ENCODE measurements at places on chromosomes 1 and 21.

DNA sequence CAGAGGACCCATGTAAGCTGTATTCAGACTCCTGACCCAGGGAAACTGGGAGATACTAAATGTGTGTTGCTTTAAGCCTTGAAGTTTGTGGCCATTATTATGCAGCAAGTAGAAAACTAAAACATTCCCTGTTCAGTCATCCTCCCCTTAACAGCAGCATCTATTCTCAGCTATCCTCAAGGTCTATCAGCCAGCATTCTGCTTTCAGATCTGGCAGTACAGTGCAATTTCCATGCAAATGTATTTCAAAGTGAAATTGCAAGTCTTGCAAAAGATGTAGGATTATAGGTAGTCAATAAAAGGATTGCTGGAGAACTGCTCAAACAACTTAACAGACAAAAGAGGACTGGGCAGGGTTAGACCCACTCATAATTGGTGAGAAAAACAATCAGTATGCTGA lies 111.3 kb downstream of the NOS1AP start:
- DNase-seq, result no peak

GRCh38 chr1:13830616-13831280 lies 130.8 kb downstream of the PRDM2 start:
- DNase-seq, result no peak

DNA sequence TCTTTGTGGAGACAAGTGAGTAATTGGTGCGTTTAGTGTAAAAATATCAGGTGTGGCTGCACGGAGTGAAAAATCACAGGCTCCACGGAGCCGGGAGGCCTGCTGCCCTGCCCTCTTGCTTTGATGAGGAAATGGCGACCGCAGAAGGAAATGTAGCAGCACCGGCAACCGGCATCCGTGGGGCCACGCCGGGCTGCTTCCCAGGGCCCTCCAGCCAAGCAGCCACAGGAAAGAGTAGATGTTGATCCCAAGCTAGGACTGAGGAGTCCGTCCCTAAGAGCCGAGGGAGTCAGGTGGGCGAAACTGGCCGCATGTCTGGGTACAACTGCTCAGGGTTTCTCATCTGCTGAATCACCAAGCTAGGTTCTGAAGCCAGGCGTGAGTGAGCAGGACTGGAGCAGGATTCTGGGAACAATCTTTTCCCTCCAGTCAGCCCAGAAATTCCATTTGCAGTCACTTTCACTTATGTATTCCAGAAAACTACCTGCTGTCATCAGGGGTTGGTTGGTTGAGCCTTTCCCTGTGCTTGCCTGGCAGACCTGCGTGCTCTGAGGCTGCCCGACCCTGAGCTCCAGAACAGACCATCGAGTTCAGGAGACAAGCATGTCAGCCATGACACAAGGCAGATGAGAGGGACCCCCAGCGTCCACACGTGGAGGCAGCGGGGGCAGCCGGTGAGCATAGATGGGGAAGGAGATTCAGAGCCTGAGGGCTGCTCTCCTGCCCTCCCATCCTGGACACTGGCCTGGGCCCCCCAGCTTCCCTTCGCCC lies 5.8 kb upstream of the ITGB2 start:
- DNase-seq, result no peak

DNA sequence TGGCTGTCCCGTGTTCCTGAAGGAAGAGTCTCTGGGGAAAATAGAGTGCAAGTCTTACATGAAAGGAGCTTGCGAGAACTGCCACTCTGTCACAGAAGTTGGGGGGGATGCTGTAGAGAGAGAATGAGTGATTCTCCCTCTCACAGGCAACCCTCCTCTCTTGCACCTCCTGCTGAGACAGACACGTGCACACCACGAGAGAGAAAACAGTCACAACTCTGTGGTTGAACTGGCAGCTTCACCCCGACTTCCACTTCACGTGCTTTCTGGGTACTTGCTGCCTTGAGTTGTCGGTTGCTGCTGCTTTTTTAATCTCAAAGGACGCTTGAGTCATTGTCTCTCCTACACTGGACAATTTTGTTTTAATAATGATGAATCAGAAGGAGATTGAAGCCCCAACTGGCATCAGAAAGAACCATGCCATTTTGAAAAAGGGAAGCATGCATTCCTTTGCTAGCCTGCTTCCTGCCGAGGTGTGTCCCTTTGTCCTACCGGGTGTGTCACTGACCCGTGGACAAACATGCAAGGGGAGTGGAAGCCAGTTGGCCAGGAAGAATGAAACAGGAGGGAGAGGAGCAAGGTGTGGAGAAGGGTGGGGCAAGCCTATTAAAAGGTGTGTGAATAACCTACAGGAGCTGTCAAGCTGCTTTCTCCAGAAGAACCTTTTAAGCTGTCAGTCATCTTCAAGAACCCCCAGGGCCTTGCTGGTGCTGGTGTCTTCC lies 164.2 kb downstream of the CACNA1E start:
- no peak for DNase-seq

- DNase-seq, result no peak
Measured at GRCh38 chr1:966135-966703, at the start of gene PLEKHN1. PLEKHN1 (plus strand) TSS chr1:966482; CDS start chr1:966532, 50 bp downstream.

GRCh38 chr1:15523104-15524020 lies 653 bp downstream of the CASP9 start:
- peak; percentile 25 for DNase-seq

DNA sequence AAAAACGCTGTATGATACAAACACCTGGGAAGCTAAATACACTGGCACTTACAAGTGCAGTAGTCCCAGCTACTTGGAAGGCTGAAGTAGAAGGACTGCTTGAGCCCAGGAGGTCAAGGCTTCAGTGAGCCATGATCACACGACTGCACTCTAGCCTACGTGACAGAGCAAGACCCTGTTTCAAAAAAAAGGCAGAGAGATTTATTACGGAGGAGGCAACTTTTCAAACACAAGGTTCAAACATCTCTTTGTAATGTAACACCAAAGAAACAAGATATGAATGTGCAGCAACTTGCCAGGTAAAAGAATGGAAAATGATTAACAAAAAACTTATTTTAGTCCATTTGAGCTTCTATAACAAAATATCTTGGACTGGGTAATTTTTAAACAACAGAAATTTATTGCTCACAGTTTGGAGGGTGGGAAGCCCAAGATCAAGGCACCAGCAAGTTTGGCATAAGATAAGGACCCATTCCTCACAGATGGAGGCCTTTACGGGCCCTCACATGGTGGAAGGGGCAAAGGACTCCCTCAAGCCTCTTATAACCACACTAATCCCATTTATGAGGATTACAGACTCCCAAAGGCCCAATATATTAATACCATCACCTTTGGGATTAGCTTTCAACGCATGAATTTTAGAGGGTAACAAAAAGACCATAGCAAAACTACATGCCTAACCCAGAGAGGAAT lies 73.3 kb downstream of the EVI5 start:
- DNase-seq, result no peak

GRCh38 chr1:154859151-154859785 lies 10.8 kb downstream of the KCNN3 start:
- no peak for DNase-seq

DNA sequence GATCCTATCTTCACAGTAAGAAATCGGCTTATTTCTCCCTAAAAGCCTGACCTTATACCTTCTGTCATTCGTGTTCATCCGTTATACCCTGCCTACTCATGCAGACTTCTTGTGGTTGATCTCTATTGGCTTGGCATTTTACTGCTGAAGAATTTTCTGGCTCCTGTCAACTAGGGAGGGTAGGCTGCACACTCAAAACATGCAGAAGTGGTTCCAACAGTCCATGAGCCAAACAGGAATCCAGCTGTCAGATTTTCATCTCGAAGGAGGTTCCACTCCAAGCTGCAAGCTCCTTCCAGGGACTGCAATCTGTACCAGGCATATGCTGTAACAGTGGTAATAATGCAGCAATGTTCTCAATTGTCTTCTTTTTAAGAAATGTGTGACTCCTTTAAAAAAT lies 10.1 kb downstream of the DNAJC11 start:
- no peak for DNase-seq

DNA sequence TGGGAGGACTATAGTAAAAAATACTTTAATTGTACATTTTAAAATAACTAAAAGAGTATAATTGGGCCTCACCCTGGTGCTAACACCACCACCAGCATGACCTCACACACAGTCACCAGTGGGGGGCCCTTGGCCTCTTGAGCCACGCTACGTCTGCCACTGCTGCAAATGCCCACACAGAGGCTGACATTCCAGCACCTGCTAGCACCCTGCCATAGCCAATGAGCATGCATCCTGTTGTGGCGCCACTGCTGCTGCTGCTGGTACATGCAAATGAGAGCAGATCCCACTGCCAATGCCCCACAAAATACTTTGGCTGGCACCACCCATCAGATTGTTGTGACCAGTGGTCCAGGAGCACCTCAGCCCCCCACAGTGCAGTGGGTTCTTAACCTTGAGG lies 31.5 kb upstream of the TNR start:
- DNase-seq, result no peak

- DNase-seq, result no peak
Measured at GRCh38 chr1:214264196-214264595, 16.8 kb upstream of the SMYD2 start.

DNA sequence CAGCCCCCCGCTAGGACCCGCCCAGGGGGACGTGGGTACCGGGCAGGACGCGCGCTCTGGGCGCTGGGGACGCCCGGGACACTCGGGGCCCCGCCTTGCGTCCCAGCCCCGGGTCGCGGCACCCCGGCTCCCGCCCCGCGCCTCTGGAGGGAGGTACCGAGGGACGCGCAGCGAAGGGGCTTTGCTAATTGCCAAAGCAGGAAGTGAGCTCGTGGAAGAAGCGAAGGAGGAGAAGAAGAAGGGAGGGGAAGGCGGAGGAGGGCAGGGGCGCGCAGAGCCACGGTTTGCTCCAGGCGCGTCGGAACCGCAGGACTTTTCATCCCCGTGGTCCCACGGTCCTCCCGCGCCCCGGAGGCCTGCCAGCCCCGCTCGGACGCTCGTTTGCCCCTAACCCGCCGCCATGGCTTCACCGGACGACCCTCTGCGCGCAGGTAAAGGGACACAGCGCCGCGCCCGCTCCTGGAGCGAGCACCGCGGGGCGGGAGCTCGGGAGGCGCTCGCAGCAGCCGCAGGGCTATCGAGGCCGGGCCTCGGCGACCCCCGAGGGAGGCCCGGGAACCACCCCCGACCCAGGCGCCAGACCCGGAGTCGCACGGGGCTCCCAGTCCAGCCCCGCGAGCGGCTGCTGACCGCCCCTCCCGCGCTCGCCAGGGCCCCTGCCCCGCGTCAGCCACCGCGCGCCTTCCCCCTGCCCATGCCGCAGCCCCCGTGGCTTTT lies 1.3 kb downstream of the EDARADD start:
- DNase-seq, result no peak

DNA sequence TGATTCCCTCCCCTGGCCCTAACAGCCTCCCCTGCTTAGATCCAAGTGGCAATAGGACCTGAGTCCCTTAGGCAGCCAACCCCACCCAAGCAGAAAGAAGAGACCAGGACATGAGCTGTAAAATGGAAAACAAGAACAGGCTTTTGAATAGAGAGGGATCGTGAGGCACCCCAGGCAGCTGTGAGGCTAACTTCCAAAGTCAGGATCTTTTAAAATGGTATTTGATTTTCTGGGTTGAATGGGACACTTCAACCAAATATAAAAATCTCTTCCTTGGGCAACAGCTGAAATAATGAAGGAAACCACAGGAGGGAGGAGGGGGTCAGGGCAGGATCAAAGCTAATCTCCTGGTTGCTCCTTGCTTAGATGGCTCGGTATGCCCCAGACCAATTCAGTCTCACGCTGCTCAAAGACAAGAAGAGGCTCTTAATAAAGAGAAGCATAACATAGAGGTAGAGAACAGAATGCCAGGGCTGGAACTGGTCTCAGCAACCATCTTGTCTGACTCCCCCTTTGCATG lies 28.6 kb upstream of the AVPR1B start:
- no peak for DNase-seq

DNA sequence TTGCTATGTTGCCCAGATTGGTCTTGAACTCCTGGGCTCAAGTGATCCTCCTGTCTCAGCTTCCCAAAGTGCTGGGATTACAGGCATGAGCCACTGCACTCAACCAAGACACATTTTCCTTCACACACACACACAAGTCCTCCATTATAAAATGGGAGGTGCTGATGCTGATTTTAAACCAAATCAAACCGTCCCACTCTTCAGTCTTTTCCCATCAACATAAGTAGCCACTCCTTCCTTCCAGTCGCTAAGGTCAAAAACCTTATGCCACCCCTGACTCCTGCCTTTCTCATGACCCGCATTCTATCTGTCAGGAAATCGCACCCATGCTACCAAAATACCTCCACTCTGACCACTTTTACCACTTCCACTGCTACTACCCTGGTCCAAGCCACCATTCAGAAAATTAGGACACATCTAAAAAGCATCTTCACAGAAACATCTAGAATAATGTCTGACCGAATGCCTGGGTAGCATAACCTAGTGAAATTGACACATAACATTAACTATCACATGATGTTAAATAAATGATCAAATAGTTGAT lies 28.0 kb upstream of the IFNGR2 start:
- DNase-seq, result no peak

- DNase-seq, result no peak
Measured at GRCh38 chr1:232899268-232899667, 51.1 kb upstream of the NTPCR start.

DNA sequence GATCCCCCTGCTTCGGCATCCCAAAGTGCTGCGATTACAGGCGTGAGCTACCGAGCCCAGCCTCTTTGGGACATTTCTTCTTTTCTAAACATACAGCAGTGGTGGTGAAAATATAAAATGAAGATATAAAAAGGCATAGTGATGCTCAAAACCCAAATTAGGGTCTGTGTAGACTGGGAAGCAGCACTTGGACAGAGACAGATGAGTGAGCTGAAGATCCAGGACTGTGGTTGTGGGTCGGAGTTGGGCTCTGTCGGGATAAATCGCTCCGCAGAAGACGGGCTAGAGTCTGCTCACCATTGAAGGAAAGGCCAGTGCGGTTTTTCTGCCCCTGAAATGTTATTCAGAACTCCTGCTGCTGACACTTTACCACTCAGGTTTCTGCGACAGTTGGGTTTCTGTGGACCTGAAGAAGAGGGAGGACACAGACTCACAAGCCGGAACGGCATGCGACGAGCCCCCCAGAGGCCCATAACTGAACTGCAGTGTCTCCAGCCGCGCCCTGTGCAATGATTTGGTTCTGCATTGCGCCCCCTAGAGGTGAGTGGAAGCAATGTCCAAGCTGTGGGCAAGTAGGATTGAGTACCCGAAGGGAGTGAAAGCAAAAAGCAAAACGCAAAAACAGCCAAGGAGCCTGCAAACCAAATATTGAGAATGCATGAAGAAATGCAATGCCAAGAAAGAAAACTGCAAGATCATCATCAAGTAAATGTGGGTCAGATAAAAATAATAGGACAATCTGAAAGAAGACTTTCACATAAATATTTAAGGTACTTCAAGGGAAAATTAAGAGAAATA lies 66.6 kb downstream of the GABPA start:
- peak; percentile 95 for DNase-seq
